NCI-H1417 treated with DMSO at 0.1 percent for 48 hours (cell line): ENCODE measurements at places on chromosomes 6 and 20.
A peak's percentile ranks its signal among the peaks of the same experiment; 100 is the strongest.

- DNase-seq = no peak
These were observed 7.0 kb downstream of the ADTRP start for GRCh38 chr6:11771473-11772048.

DNA sequence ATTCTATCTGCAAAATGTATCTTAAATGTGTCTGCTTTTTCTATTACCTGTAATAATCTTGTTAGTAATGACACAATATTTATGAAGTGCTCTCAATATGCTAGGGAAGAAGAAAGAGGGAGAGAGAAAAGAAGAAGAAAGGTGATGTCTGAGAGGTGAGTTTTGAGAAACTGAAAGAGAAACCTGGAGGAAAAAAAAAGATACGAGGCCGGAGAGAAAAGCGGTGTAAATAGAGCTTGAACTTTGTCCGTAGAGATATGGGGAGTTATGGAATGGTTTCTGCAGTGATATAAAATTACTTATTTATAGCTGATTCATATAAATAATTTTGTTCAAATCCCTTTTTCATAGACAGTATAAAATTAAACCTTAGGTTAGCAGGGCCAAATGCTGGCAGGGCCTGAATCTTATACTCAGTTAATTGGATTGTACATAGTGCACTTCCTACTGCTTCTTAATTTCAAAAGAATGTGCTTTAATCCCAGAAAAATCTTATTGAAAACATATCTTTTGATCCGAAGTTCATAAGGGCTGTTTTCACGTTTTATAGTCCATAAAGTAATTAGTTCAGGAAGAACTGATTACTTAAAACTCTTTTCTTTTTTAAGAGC, 43.0 kb downstream of the MYB start:
- DNase-seq = no peak

- no peak for DNase-seq
These were observed 49.6 kb downstream of the SLC13A3 start for GRCh38 chr20:46601603-46602122.

DNA sequence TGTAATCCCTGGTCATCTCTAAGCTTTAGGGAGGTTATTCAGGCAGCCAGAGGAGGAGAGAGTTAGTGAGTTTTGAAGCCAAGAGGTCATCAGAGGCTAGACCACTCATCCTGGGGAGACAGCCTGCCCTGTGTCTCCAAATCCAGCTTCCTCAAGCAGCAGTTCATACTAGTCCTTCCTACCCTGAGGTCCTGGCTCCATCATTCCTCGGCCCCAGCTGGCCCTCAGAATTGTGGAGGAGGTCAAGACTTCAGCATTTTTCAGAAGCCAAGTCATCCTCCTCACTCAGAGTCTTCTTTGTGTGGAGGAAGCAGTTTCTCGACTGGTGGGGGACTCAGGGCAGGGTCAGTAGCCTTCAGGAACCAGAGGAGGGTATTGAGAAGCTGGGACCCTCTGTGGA, 12.4 kb upstream of the KIAA1755 start:
- no peak for DNase-seq

GRCh38 chr20:62906209-62906608, 20.1 kb downstream of the DIDO1 start:
- no peak for DNase-seq

GRCh38 chr20:34061695-34062094, 50.3 kb downstream of the EIF2S2 start:
- DNase-seq = no peak

DNA sequence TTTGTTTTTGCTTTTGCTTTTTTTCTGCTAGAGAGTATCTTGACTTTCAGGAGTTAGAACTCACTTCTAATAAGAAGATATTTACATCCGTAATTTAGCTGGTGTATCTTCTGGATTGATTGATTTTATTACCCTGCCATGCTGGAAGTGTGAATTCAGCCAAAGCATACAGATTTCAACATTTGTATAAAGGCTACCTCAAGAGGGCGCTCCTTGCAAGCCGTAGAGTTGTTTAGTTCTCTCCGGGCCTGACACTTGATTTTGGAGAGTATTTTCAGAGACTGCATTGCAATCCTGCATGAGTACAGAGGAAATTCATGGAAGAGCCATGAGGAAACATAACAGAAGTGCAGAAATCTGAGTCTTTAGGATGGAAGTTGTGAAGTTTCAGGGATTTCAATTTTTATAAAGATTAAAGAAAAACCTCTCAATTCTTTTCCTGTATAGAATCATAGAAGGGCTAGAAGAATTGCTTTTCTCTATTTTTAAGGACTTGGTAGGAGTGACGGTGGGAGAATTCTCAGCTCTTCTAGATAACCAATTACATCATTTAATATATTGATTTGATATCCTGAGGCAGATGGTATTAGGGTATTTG, 66.7 kb upstream of the TIAM2 start:
- DNase-seq = peak; percentile 36

- no peak for DNase-seq
These were observed 76.6 kb upstream of the STXBP5 start for GRCh38 chr6:147127587-147127986.

GRCh38 chr6:8494730-8495129, 59.4 kb upstream of the SLC35B3 start:
- no peak for DNase-seq

DNA sequence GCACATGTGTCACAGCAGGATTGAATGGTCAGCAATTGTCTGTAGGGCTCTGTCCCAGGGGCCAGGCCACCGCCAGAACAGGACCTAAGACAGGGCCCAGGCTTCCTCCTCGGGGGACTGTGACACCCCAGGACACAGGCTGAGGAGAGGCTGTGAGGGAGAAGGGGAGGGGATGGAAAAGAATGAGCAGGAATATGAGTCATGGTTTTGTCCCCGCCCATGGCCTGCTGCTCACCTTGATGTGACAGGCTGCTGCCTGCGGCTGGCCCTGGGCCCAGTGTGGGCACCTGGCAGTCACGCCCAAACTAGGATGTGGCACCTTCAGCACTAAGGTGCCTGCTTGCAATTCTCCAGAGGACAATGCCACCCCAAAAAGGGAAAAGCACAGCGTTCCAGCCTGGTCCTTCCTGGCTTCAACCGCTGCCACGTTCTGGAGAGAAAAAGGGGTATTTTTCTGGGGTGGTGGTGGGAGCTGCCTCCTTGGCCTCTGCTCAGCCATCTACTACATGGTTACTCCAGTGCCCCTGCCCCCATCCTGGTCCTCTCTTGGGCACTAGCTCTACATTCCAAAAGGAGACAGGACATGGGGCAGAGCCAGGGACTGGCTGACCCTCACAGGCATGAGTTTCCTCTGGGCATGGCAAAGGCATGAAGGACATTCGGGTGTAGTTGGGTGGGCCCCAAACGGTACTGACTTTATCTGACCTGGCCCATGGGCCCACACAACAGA, 93.4 kb downstream of the SLC22A23 start:
- DNase-seq = no peak

- no peak for DNase-seq
These were observed 1.2 kb upstream of the RAB22A start for GRCh38 chr20:58308290-58308679.

DNA sequence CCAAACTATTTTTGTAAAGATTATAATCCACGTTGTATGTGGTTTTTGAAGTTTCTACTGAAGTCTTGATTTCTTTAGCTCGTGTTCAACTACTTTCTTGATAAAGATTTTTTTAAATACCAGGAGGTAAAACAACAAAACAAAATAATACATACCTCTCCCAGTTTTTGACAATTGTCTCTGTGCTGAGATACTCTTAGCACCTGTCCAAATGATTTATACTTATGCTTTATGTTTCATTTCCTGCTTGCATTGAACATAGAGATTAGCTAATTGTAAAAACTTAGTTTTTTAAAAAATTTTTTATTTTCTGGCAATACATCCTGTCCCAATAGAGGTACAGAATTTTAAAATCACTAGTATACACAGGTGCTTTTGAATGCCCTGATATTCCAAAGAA, 506.9 kb upstream of the ADGRB3 start:
- no peak for DNase-seq

DNA sequence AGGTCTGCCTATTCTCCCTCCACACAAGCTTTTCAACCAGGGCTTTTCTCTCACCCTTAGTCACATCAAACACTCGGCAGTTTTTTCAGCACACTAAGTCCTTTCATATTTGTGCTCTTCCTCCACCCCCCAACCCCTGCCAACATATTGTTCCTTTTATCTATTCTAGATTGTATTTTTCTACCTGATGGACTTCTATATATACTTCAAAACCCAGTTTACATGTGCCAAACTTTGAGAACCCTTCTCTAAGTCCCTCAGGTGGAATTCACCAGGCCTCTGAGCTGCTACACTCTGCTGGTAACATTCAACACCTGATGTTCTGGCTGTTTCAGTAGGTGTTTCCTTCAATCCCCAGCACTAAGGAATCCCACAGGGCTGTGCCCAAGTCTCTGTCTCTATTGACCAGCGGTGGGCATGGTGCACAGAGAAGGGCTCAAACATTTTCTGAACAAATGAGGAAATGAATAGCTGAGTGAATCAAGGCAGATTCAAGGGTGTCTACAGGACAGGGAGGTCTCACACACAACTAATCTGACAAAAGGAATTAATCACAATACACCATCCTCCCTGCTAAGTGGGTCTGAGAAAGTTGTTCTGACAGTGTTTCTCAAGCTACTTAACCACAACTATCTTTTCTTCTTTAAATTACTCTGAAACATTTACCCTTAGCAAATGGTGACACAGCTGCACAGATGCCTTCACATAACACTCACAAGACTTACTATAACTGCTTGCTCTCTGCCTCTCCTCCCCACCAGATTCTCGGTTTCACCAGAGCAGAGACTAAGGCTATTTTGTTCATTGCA, 166.5 kb downstream of the TSHZ2 start:
- no peak for DNase-seq

DNA sequence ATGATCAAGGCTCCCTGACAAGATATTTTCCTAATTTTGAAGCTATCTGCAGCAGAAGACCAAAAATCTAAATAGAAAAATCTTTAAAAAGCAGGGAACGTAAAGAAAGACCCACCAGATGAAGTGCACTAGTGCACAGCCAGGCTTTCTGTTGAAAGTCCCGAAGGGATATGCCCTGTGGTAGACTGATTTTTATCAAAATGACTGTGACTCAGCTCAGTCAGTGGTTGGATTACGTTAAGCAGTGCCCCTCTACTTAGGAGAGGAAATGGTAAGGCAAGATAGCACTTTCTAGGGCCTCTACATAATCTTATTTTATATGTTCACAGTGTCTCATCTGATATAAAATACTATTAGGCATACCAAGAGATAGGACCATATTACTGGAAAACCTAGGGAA, 123.4 kb upstream of the RAB32 start:
- no peak for DNase-seq

DNA sequence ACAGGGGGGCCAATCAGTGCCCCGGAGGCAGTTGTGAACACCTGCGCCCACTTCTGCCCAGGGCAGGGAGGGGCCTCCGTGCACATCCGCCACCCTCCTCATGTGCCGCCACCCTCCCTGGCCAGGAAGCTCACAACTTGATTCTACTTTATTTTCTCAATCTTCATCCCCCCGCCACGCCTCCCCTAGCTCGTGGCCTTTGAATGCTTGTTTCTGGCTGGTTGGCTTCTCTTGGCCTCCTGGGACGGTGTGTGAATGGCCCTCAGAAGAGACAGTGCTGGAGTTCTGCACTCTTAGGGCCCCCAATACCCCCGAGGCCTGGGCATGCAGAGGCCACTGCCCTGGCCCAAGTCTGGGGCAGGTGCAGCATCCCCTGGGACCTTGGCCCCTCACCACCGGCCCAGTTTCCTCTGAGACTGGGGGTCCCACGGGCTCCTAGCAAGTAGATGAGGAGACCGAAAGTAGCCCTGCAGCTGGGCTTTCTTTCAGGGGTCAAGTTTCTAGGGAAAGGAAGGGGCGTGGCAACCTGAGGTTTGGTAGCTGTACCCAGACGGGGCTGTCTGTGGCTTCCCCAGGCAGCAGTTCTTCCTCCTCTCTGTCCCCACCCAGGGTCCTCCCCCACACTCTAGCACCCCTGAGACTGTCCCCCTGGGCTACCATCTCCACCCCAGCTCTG, 1.3 kb downstream of the RGS19 start:
- no peak for DNase-seq

DNA sequence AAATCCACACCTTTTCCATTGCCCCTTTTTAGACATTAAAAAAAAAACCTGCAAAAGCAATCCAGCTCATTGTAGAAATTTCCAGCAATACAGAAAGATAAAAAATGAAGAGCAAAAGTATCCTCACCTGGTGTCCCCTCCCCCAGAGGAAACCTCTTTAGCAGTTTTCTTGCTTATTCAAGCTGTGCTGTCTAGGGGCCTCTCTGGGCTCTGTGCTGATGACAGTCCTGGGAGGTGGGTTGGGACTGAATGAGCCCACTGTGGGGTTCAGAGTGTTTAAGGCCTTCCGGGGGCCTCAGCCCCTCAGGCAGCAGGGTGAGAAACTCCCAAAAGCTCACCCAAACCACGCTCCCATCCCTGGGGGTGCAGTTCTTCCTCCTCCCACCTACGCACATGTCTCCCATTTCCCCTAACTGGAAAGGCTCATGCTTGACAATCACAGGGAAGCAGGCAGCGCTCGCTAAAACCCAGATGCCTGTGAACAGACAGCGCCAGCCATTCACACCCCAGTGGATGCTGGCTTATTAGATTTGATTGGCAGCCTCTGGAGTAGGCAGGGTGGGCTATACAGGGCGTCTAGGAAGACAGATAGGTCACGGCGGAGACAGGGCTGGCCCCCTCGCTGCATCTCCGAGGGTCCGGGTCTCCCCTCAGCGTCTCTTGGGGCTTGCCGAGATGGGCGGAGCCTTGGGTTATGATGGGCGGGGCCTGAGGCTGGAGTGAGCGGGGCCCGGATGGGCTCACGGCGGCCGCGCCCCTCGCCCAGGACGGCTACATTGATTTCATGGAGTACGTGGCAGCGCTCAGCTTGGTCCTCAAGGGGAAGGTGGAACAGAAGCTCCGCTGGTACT, 4.6 kb downstream of the GUCA1A start:
- DNase-seq = no peak

- DNase-seq = no peak
These were observed 121.4 kb downstream of the REV3L start for GRCh38 chr6:111361648-111362047.

GRCh38 chr6:91865889-91866288, 1279.0 kb upstream of the MAP3K7 start:
- no peak for DNase-seq

DNA sequence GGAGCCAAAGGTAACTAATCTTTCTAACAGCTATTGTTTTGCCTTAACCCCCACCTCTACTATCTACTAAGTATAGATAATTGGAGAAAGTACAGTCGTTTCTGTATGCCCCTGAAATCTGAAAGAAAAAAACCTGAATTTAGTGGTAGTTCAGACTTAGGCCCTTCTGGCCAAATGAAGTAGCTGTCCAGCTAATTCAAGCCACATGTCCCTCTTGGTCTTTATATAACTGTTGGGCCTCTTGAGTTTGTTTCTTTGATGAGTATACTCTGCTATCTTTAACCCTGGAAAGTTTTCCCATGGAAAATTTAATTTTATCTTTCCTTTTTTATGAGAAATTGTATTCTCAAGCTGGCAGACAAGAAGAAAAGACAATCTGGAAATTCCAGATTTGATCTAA, 73.0 kb upstream of the FAM8A1 start:
- DNase-seq = no peak

GRCh38 chr6:13431059-13431656, 56.2 kb downstream of the GFOD1 start:
- no peak for DNase-seq

GRCh38 chr6:134908906-134909516, 40.9 kb downstream of the ALDH8A1 start:
- no peak for DNase-seq
